Esophagus muscularis mucosa (tissue), 4 donors: ENCODE measurements at places on chromosomes 1 and 21. TPM values are rescaled to one million over a fixed set of nuclear protein-coding genes. Genes with fewer than 3 reads are reported as not detected.

DNA sequence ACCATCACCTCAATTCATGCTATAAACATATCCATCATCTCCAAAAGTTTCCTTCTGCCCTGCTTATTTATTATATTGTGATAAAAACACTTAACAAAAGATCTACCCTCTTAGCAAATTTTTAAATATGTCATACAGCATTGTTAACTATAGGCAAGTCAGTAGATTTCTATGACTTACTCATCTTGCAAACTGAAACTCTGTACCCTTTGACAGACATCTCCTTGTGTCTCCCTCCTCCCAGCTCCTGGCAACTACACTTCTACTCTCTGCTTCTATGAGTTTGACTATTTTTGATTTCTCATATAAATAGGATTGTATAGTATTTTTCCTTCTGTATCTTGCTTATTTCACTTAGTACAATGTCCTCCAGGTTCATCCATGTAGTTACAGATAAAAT, 174.8 kb downstream of the TNFSF18 start:
- H3K4me3 ChIP-seq: no peak overlapping the region
- no peaks in the 10 kb centered on the region for H3K27me3 ChIP-seq
- DNase-seq: no peak
- no peaks in the 10 kb centered on the region for H3K36me3 ChIP-seq
- no peak overlapping the region for H3K27ac ChIP-seq

DNA sequence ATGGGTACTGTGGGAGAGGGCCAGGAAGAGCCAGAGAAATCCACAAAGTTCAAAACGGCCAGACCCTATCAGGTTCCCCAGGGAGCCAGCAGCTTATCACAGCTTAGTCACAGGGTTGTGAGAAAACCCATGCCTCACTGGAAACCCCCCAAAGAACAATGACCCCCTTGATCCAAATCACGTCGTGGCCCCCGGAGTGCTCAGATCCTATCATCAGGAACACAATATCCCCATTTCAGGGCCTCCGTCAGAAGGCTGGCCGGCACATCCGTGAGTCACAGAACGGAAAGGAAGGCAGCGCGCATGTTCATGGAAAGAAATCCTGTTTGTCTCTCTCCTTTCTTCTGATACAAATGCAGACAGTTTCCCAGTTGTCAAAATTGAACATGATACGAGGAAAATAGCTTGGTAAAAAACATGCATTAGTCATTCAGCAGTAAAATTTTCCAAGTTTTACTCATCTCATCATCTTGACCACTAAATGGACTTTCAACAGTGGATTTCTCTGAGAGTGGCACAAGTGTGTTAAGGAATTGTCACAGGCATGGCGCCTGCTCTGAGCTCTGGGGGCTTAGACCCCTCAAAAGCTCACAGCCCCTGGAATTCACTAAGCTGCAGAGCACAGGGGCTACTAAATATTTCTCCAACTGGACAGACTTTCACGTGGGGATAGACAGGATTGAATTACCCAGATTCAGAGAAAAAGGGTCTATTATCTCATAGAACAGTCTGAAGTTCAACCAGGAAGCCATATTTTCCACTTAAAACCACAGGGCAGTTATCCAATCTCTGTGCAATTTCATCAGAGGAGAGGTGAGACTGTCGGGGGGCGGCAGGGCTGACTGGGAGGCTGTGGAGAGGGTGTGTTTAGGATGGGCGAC, 124.8 kb downstream of the RIPK4 start:
- H3K36me3 ChIP-seq: no peaks in the 10 kb centered on the region
- H3K27me3 ChIP-seq: no peaks in the 10 kb centered on the region
- peaks cover 3% of the 10 kb centered on the region for H3K4me1 ChIP-seq
- no peak overlapping the region for H3K4me3 ChIP-seq

DNA sequence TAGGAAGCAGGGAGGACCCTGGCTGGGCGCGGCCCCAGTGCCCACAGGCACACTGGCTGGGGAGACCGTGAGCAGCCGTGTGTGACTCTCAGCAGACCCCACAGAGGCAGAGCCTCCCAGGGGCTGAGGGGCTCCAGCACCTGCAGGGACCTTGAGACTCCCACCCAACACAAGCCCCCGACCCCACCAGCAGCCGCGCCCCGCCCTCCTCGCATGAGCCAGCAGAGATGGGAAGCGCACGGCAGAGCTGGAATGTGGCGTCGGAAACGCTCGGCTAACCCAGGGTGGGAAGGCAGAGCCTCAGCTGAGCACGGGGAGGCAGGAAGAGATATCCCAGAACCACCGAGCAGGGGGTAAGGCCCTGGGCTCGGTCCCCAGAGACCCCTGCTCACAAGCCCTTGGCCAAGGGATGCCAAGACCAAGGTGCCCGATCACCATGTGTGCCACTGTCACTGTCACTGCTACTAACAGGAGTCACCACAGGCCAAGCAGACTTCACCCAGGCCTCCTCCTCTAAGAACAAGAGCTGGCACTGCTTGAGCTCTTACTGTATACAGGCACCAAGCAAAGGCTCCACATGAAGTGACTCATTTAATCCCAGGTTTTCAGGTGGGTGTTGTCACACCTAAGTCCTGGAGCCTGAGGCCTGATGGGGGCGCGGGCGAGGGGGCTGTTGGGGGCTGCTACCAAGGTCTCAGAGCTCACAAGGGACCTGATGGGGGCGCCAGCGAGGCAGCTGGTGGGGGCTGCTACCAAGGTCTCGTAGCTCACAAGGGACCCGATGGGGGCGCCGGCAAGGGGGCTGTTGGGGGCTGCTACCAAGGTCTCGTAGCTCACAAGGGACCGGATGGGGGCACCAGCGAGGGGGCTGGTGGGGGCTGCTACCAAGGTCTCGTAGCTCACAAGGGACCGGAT, 20.1 kb downstream of the MEGF6 start:
- no peak overlapping the region for H3K4me3 ChIP-seq
- peaks cover 14% of the 10 kb centered on the region for H3K27me3 ChIP-seq
- H3K27ac ChIP-seq: no peak overlapping the region
- no peak for DNase-seq
- peaks cover 7% of the 10 kb centered on the region for H3K4me1 ChIP-seq

- H3K27me3 ChIP-seq: no peaks in the 10 kb centered on the region
- no peak overlapping the region for H3K27ac ChIP-seq
- H3K4me1 ChIP-seq: no peaks in the 10 kb centered on the region
- DNase-seq: no peak
- peaks cover 66% of the 10 kb centered on the region for H3K36me3 ChIP-seq
These were observed 17.6 kb downstream of the ACADM start for GRCh38 chr1:75742047-75742625.

- no peaks in the 10 kb centered on the region for H3K27me3 ChIP-seq
- H3K27ac ChIP-seq: no peak overlapping the region
- no peak overlapping the region for H3K4me3 ChIP-seq
- H3K36me3 ChIP-seq: peaks cover 83% of the 10 kb centered on the region
- no peak for DNase-seq
- peaks cover 3% of the 10 kb centered on the region for H3K4me1 ChIP-seq
These were observed 13.6 kb downstream of the MTR start for GRCh38 chr1:236808564-236809130.

DNA sequence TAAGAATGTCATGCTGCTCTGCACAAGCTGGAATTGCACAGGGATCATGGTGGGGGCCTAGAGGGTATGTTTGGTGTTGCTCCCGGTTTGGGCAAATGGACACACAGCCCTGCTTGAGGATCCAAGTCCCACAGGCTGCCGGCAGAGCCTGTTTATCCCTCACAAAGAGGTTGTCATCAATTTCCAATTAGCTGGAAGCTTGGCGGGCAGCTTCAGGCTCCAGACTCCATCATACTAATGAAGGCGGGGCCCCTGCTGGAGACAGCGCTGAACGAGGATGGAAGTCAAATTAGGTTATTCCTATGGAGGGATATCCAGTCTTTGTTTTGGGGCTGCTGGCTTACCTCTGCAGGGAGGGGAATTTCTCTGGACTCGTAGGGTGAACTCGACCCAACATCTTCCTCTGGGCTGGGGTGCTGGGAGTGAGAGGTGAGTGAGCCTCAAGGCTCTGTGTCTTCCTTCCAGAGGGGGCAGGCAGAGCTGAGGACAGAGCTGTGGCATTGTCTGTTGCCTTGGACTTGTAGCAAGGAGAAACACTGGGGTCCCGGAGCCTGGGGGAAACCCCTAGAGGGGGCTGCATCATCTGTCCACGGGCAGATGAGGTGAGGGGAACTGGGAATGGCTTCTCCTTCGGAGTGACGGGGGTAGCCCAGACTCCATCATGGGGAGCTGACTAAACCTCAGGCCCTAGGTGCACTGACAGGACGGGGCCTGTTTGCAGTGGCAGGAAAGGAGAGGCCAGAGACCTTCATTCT, 24.9 kb upstream of the PARP1 start:
- no peaks in the 10 kb centered on the region for H3K36me3 ChIP-seq
- peaks cover 4% of the 10 kb centered on the region for H3K4me1 ChIP-seq
- DNase-seq: no peak
- H3K27me3 ChIP-seq: no peaks in the 10 kb centered on the region
- H3K27ac ChIP-seq: no peak overlapping the region

The PDIK1L gene
- 6.4 TPM for total RNA-seq

The ADORA3 gene
- total RNA-seq: 4.9 TPM

- H3K36me3 ChIP-seq: no peaks in the 10 kb centered on the region
- H3K27ac ChIP-seq: no peak overlapping the region
- H3K27me3 ChIP-seq: no peaks in the 10 kb centered on the region
- H3K4me1 ChIP-seq: no peaks in the 10 kb centered on the region
- H3K4me3 ChIP-seq: no peak overlapping the region
These were observed 179.3 kb upstream of the ZNF644 start for GRCh38 chr1:91201176-91201575.

DNA sequence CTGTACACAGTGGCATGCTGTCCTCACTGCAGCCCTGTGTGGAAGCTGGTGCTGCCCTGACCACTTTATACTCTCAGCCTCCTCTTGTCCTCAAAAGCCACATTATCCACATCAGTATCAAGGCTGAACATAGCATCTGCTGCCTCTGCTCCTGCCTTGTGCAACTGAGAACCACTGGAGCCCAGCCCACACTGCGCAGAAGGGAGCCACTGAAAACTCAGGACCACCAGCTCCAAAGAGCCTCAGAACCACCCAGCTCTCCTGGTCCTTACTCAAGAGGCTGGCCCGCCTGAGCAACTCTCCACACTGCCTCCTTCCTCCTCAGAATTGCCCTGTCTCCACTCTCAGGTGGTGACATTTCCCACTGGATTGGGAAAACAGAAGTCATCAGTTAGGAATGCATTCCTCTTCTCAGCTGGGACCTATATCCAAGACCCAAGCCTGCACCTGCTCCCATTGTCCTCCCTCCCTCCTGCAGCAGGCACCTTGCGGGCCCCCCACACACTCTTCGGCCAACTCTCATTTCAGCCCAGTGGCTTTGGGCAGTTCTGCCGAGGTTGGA, 7.0 kb upstream of the KISS1 start:
- peaks cover 5% of the 10 kb centered on the region for H3K4me1 ChIP-seq
- H3K27ac ChIP-seq: no peak overlapping the region
- H3K27me3 ChIP-seq: no peaks in the 10 kb centered on the region

The KIF2C gene
- 1.2 TPM for total RNA-seq

DNA sequence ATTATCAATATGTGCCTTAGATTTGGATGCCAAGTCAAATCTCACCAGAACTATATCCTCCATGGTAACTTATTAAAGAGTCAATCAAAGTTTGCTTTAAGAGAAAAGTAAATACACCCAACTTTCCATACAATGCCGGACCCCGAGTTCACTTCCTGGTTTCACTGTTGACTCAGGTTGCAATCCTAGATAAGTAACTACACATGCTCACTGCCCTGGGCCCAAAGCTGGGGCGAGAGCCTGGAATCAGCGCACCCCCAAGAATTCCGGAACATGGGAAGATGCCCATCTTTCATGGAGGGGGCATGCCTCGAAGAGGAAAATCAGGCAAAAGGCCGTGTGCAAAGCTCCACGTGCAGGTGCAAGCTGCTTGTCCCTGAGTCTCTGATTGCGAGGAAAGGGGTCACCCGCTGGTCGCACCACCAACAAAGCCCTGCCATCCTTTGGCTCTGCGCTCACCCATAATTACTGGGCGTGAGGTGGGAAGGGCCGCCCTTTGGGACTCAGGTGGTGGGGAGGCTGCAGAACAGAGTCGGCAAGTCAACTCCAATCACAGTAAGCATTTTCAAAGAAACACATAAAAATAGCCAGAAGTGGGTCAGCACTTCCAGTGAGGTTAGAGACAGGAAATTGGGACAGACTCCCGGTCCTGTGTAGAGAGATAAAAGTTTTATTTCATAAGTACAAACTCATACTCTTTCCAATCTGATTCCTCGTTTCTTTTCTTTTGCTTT, 167.7 kb downstream of the TOMM20 start:
- no peaks in the 10 kb centered on the region for H3K27me3 ChIP-seq
- peak overlapping the region; percentile 69 for H3K27ac ChIP-seq
- H3K4me1 ChIP-seq: peaks cover 51% of the 10 kb centered on the region
- DNase-seq: no peak
- no peak overlapping the region for H3K4me3 ChIP-seq
- H3K36me3 ChIP-seq: no peaks in the 10 kb centered on the region

GRCh38 chr21:33228455-33228854, 1.3 kb upstream of the IFNAR2 start:
- H3K27me3 ChIP-seq: no peaks in the 10 kb centered on the region
- no peak overlapping the region for H3K4me3 ChIP-seq

GRCh38 chr1:12496154-12496961, 121.7 kb downstream of the DHRS3 start:
- H3K4me1 ChIP-seq: peaks cover 26% of the 10 kb centered on the region
- no peak for DNase-seq
- H3K4me3 ChIP-seq: no peak overlapping the region
- no peaks in the 10 kb centered on the region for H3K27me3 ChIP-seq
- no peaks in the 10 kb centered on the region for H3K36me3 ChIP-seq
- peak overlapping the region; percentile 71 for H3K27ac ChIP-seq

DNA sequence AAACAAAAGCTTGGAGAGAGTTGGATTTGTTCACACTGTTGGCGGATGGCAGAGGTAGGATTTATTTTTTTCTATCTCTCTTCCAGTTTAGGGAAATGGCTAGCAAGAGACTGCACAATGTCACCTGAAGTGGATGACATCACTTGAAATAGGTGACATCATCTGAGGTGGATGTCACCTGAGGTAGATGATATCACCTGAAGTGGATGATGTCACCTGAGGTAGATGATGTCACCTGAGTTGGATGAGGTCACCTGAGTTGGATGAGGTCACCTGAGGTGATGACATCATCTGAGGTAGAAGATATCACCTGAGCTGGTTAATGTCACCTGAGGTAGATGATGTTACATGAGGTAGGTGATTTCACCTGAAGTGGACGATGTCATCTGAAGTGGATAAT, 413.4 kb downstream of the DSCAM start:
- no peaks in the 10 kb centered on the region for H3K4me1 ChIP-seq
- H3K27me3 ChIP-seq: no peaks in the 10 kb centered on the region
- no peak overlapping the region for H3K4me3 ChIP-seq
- no peaks in the 10 kb centered on the region for H3K36me3 ChIP-seq

- no peaks in the 10 kb centered on the region for H3K27me3 ChIP-seq
- no peak for DNase-seq
- H3K27ac ChIP-seq: no peak overlapping the region
These were observed 38.5 kb upstream of the USP1 start for GRCh38 chr1:62398377-62398776.

- no peaks in the 10 kb centered on the region for H3K36me3 ChIP-seq
- peak; percentile 39 for DNase-seq
- peak overlapping the region; percentile 27 for H3K27ac ChIP-seq
These were observed 143.4 kb upstream of the HOOK1 start for GRCh38 chr1:59671066-59671952.

- no peak overlapping the region for H3K4me3 ChIP-seq
- no peaks in the 10 kb centered on the region for H3K36me3 ChIP-seq
- no peaks in the 10 kb centered on the region for H3K27me3 ChIP-seq
- H3K4me1 ChIP-seq: no peaks in the 10 kb centered on the region
- H3K27ac ChIP-seq: no peak overlapping the region
These were observed 140.7 kb upstream of the WNT4 start for GRCh38 chr1:22283596-22283995.

- H3K36me3 ChIP-seq: no peaks in the 10 kb centered on the region
- no peaks in the 10 kb centered on the region for H3K27me3 ChIP-seq
- no peak for DNase-seq
- peaks cover 6% of the 10 kb centered on the region for H3K4me1 ChIP-seq
- H3K27ac ChIP-seq: peak overlapping the region; percentile 74
These were observed 14.4 kb upstream of the IGSF5 start for GRCh38 chr21:39730418-39731157.
